Activated CD4-positive, CD25-positive, alpha-beta regulatory T cell treated with anti-CD3 and anti-CD28 coated beads, Interleukin-2, amount 50 U/mL, for 16 hours (primary cell): ENCODE measurements at places on chromosomes 7 and 10.

DNA sequence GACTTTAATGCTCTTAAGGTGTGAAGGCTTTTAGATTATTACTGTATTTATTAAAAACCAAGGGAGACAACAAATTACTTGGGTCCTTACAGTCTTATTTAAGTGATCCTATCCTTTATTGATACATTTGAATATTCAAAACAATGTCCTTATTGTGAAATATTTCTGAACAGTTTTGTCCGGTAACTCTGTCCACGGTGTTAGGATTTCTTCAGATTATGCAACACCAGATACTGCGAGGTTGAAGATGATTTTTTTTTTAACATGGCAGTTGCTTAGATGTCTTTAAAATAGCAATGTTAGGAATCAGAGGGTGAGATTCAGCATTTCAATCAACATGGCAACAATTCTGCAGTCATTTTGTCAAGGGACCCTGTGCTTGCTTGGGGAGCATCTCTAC is 176.5 kb downstream of the CSTF2T start:
- DNase-seq = no peak

DNA sequence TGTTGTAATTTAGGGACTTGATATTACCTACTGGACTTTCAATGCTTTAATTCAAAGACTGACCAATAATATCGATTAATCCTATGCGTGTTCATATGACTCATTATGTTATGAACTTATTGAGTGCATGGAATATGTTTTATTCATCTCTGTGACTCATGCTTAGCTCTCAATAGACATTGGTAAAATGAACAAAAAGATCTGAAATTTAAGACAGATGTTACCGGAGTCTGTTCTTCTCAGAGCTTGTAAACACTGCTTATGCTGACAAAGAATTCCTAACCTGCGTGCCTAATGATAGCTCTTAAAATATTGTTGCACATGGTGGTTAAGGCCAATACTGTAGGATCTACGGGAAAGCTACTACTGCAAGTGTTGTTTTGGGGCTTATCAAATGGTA is 131.5 kb upstream of the ACBD5 start:
- DNase-seq = no peak

GRCh38 chr7:26850193-26850651 is 14.2 kb downstream of the SKAP2 start:
- DNase-seq = no peak

GRCh38 chr7:33854801-33855350 is 50.5 kb upstream of the BMPER start:
- DNase-seq = no peak

- DNase-seq = no peak
Observed at GRCh38 chr7:42392826-42393225, 155.8 kb upstream of the GLI3 start.
